ENCODE measurements at places on chromosomes 12 and 14.
A peak's percentile ranks its signal among the peaks of the same experiment; 100 is the strongest.

DNA sequence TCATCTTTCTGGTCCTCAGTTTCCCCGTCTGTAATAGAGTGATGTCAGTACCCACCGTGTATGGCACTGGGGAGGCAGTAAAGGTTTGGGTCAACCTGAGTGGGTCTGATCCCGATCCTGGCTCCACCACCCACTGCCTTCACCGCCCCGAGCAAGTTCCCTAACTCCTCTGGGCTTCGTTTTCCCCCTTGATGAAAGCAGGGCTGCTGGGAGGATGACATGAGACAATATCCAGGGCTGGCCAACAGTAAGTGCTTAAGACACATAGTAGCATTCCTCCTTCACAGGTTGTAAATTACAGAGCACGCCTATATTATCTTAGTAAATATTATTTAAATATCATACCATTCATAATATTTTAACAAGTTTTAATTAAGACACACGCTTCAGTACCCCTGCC lies 595 bp downstream of the PLEK2 start:
- DNase-seq = no peak

GRCh38 chr14:26394150-26394810 lies 203.6 kb downstream of the NOVA1 start:
- DNase-seq = peak; percentile 43

- no peak for DNase-seq
Observed at GRCh38 chr14:29339494-29340172, 573.0 kb downstream of the FOXG1 start.

DNA sequence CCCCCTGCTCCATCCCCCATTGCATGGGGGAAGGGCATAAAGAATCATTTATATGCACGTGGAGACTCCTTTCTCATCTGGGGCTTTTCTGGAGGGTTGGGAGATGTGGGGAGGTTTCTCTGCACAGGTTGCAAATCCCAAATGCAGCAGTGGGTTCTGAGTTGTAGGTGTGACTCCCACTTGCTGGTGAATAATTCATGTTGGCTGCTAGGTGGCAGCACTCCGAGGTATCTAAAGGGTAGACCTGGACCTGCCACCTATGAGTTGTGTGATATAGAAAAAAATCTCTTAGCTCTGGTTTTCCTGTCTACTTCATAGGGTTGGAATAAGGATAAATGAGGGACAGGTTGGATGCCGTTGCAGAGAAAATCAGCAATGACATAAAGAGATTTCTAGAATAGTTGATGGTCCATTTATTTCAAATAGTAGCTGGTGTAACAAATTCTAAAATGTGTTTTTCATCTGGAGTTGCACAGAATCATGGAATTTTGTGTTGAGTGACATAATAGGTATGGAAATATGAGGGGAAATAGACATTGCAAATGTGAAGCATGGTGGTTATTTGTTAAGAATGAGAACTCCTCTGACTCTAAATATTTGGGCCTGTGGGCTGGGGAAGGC lies 4.6 kb downstream of the MARCHF9 start:
- DNase-seq = peak; percentile 60

- DNase-seq = no peak
Observed at GRCh38 chr14:35385042-35385839, 19.3 kb downstream of the NFKBIA start.

DNA sequence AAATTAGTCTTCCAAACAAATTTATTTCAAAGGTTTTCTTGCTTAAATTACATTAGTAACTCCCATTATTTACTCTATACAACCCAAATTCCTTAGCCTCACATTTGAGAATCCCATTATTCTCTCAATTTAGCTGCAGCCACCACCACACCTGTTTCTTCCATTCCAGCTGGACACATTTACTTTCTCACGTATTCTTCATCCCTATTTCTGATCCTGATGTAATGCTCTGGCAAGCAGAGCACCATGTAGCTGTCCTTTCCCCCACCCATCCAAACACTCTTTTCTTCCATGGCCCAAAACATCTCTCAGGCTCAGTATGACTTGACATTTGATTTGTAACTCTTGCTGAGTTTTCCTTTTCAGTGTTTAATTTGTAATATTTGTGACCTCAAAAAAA lies 240.2 kb upstream of the CLEC14A start:
- no peak for DNase-seq

DNA sequence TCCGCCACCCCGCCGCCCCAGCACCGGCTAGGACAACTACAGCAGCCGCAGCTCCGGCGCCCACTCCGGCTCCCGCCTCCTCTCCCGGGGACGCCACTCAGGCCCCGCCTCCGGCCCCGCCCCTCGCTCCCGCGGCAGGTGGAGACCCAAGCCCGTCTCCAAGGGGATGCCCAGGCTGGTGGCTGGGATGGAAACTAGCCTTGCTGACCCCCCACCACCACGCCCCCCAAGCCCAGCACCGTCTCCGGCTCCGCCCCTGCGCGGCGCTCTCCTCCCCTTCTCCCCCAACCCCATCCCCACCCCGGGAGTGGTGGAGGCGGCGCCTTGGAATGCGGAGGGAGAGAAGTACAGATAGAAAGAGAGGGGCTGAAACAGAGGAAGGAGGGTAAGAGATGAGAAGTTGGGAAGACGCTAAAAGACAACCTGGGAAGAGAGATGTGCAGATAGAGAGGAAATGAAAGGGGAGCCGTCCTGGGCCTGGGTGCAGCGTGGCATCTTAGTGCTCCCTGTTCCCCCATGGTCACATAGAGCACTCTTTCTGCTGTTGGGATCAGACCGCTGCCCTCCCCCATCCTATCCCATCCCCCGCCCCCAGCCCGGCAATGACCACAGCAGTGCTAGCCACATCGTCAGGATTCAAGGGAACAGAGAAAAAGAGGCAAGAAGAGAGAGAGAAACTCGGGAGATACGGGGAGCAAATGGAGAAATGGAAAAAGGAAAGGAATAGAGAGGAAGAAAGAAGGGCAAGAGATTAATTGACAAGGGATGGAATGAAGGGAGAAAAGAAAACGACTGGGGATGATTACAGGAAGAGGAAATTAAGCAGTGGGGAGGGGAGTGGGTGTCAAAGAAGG lies at the start of gene ITGA7:
Gene ITGA7 (minus strand): TSS at position 64 of the 854 bp plus-strand sequence. CDS start 222 bp downstream, outside the sequence.
- peak; percentile 97 for DNase-seq

GRCh38 chr12:51941011-51941581 lies 10.4 kb upstream of the ACVR1B start:
- DNase-seq = peak; percentile 34

DNA sequence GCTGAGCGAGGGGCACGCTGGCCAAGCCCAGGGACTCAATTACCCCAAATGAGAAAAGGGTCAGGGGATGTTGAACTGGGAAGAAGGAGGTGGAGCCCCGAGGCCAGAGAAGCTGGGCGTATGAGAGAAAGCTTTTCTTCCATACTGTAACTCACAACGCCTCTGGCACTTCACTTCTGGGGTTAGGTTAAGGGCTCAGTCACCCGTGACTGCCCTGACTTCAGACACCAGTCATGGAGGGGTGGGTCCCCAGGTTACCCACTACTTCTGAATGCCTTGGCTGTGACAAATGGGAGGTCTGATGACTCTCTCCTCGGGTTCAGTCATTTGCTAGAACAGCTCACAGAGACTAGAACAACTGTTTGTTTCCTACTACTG lies 5.5 kb upstream of the GPR132 start:
- no peak for DNase-seq

DNA sequence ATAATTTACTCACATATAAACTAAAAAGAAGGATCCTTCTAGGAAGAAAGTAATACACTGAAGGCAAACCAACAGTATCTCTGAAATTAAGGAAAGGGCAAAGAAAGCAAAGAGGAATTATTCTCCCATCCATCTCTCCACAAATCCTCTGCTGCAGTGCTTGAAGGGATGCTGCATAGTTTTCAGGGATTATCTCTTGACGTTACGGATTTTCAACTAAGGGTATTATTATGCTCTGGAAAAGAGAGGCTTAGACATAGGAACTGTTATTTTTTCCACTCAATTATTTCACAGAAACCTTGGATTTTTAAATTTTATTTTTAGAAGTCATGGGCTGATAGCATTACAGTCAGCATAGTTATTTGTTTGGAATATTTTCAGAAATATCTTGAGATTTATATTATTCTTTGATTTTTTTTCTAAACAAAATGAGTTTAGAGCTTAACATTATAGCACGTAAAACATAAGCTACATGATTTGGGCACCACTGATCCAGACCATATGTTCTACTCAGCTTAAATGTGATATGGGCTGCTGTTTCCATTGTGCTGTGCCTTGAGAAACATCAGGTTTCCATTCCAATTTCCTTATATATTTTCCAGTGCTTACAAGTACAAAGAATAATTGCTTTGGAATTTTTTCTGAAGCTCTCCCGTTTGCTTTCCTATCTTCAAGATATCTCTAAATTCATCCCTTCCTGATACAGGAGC lies 57.9 kb upstream of the DCN start:
- DNase-seq = no peak

- no peak for DNase-seq
Observed at GRCh38 chr14:75442166-75442565, 14.3 kb downstream of the JDP2 start.

GRCh38 chr12:67386869-67387565 lies 117.9 kb downstream of the CAND1 start:
- DNase-seq = no peak

- DNase-seq = no peak
Observed at GRCh38 chr12:50580436-50580835, 75.7 kb downstream of the DIP2B start.

DNA sequence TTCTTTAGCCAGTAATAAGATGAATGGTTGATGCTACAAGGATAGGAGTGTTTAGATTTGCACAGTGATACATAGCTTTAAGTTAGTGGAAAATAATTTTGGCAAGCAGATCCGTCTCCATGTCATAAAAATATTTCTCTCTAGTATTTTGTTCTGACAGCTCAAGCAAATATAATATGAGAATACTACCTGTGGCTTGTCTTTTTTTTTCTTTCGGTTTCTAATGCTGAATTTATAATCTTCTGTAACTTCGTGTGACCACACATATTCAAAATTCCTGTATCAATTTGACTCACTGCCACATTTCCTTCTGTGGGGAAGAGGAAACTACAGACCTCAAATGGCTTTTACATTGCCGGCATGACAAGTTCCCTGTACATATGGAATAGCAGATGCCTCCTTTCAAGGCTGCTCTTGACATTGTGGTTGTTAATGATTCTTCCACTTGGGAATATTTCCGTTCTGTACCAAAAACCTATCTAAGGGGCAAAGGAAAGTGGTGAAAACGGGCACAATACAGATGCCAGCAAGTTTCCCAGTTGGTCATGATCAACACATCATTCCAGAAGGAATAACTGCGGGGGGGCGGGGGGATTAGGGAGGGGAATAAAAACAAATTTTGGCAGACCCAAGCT lies 103.6 kb upstream of the CCDC91 start:
- no peak for DNase-seq

DNA sequence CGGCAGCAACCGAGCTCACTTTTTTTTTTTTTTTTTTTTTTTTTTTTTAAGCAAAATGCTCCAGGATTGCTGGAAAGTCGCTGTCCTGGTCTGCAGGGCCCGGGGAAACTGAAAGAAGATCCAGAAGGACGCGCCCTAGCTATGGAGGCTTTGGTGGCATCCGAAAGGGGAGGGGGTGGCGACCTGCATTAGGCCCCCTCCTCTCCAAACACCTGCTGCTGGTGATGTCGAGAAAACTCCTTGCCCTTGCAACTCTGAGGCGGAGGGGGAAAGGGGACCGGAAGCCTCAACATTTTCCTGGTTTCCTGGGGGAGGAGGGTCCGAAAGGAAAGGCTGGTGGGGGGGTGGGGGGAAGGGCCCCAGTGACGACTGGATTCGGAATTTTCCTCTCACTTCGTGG lies 421.1 kb downstream of the VRK1 start:
- DNase-seq = peak; percentile 77

DNA sequence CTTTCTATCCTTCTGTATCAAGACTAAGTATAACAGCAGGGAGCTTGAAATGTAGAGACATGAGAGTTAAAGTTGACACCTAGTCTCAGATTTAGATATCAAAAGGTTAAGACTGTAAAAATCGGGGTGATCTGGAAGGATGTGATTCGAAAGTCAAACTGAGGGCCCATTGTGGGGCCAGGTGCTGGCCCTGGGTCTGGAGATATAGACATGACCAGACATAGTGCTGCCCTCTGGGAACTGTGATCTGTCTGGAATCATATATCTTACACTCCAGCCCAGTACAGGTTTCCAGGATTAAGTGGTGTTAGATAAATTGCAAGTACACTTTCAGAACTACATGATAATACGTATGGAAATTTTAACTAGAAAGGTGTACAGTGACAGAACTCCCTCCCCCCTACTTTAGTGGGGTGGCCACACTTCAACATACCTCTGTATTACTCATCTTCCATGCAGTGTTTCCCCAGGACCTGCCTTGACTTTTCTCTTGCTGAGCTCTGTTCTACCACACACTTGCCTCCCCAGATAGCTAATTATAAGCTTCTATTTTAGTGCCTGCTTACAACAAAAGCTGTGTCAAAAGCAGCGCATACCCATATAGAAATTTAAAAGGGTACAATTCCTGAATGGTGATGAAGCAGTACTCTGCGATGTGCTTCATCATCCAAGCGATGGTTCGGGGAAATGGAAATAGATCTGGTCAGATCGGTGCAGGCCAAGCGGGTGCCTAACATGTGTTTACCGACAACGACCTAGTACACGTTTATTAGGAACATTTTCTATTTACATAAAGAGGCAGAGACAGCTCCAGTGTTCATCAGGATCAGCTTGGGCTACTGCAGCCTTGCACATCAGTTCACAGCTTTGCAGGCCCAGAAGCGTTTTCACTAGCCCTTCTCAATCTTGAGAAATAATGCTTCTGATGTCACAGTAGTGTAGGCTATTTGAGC lies 68.7 kb downstream of the ARF6 start:
- no peak for DNase-seq

All from GM23338 (cell line).